ENCODE measurements at places on chromosomes 5 and 9. TPM values are rescaled to one million over a fixed set of nuclear protein-coding genes. Genes with fewer than 3 reads are reported as not detected.

The CDKN2A gene
- total RNA-seq = 4.2 TPM

The PTPA gene
- 114 TPM for total RNA-seq

The HAND1 gene
- not detected for total RNA-seq

The LTC4S gene
- 0.39 TPM for total RNA-seq

The VDAC1 gene
- 252 TPM for total RNA-seq

The MEIKIN gene
- total RNA-seq = not detected

The GRAMD2B gene
- total RNA-seq = 12.8 TPM

The PTBP3 gene
- 40.2 TPM for total RNA-seq

The NR5A1 gene
- total RNA-seq = not detected

The SLCO4C1 gene
- total RNA-seq = not detected

The PROB1 gene
- 5.1 TPM for total RNA-seq

The PCDHB4 gene
- under 0.01 TPM for total RNA-seq

The C1QTNF3 gene
- 0.64 TPM for total RNA-seq

The NUTM2F gene
- total RNA-seq = not detected

The ITGA2 gene
- total RNA-seq = 63.5 TPM

The IL4 gene
- total RNA-seq = not detected

The SPINK7 gene
- total RNA-seq = not detected

GRCh38 chr9:96619491-96620180 lies at the start of gene CDC14B:
CDC14B (minus strand) TSS chr9:96619843; CDS start chr9:96619378, 465 bp downstream.
- peak; percentile 90 for DNase-seq

DNA sequence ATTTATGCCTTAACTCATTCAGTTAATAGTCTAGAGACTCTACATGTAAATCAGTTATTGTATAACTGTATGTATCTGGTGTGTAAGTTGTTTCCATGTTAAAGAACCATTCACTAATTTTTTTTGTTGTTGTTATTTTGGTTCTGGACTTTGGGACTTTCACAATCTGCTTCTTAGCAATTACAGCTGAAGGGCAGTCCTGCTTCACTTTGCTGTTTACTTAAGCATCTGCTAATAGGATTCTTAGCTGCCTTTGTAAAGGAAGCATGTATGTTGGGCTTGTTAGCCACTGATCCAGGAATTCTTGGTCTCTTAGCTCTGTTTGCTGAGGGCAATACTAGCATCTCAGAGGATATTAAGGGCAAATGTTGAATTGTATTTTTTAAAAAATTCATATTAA lies 97.0 kb downstream of the FOCAD start:
- DNase-seq = no peak

- DNase-seq = no peak
Observed at GRCh38 chr5:1478271-1479035, 33.2 kb upstream of the SLC6A3 start.

- DNase-seq = no peak
Observed at GRCh38 chr9:130526854-130527650, 52.3 kb upstream of the FUBP3 start.

GRCh38 chr5:86824637-86825036 lies 206.9 kb downstream of the COX7C start:
- DNase-seq = no peak

DNA sequence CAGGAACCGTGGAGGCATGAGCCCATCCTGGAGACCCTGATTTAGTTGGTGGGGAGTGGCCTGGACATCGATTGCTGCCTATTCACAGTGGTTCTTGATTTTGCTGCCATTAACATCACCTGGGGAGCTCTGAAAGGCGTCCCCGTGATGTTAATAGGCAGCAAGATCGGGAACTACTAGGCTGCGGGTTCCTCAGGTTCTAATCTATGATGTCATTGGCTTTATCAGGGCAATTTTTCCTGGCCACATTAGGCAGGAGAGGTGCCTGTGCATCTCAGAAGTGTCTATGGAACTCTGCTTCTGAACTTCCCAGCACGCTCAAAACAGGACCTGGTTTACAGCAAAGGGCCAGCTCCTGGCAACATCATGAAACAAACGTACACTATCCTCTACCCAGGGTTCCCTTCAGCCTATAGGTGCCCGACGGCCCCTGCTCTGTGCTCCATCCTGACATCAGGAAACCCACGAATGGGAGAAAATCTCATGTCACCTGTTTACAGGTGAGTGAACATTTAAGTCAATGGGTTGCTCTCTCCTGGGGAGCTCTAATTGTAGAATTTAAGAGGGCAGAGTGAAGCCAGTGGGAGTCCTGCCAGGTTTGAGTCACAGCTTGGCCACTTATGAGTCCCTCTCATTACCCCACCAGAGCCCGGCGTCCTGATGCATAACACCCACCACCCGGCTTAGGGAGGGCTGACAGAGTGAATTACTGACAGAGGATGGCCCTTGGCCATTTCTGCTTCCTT lies 49.4 kb downstream of the ROPN1L start:
- DNase-seq = no peak

GRCh38 chr9:124322618-124323432 lies 65.1 kb downstream of the NEK6 start:
- no peak for DNase-seq

GRCh38 chr5:42993516-42994245 lies 46.4 kb downstream of the ANXA2R start:
- DNase-seq = peak; percentile 88

DNA sequence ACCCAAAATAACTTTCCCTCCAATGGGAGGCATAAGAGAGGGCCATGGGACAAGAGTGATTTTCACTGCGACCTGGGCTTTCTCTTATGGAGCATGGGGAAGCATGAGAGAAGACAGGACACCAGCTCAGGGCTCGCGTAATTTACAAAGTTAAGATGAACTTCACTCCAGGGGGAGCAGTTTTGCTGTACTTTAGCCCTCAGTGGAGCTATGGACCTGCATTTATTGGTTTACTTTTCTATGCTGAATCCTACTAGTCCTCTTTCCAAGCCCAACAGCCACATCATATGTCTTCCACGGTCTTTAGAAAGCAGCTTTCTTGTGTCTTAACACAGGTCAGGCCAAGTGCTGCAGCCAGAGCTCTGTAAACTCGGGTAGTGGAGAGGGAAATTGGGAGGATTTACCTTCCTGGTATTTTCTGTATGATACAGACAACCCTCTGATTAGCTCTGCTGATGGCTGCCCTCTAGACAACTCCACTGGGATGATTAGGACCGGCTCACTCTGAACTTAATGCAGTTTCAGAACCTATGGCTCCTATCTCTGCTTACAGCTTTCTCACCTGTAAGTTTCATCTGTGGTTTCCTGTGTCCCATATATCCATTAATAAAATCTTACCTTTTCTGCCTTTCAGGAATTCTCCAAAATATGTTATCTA lies 581.0 kb upstream of the RORB start:
- no peak for DNase-seq

DNA sequence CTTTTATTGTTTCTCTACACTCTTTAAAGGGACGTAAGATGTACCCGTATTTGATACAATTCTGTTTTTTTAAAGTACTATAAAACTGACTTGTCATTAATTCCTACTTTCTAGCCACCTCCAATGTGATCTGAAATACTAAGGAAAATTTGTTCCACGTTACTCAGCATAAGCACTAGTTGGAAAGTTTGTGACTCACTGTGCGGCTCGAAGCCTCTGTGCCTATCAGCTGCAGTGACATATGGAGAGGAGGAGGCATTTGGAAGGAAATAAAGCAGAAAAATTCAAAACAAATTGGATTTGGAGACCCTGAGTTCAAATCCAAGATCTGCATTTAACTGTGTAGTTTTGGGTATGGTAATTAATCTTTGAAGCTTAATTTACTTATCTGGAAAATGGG lies 339.3 kb downstream of the BRINP1 start:
- no peak for DNase-seq

DNA sequence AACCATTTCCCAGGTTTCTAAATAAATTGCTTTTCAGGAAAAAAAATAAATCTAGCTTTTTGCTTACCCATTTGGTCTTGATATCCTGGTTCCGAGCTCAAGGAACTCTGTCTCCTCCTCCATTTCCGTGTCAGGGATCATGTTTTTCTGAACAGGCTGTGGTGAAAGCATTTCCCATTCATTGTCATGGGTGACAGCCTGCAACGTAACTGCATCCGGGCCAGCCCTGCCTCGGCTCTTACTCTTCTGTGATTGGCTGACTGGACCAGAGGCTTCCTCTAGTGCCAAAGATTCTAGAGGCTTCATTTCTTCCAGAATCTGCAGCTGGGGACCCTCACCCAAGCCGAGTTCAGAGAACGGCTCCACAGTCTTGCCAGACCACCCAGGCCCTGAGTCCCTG lies 61.0 kb upstream of the PCA3 start:
- DNase-seq = no peak

DNA sequence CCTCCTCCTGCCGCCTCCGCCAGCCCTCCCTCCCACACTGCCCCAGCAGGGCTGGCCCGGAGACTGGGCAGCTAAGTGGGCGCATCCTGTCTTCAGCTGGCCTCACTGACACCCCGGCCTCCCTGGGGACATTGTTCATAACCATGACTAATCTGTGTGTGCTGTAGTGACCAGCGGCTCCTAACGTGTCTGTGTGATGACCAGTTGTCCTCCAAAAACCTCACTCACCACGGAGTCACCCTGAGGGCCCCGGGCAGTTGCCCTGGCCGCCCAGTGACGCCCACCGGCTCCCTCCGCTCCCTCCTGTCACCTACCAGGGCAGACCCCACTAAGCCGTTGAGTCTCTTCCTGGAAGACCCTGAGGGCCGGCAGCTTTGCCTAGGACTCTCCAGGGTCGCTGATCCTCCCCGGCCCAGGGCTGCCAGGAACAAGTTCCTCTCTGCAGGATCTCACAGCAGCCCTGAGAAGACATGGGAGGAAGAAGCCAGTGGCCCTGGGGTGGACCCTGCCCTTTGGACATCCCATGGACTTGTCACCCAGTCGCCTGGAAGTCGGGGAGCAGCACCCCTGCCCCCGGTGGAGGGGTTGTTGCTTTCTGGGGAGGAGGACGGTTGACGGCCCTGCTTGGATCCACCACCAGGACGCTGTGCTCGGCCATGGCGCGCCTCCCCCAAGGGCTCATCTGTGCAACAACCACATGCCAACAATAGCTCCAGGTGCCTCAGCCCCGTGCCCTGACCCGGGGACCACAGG lies 110.2 kb upstream of the LMX1B start:
- DNase-seq = no peak

DNA sequence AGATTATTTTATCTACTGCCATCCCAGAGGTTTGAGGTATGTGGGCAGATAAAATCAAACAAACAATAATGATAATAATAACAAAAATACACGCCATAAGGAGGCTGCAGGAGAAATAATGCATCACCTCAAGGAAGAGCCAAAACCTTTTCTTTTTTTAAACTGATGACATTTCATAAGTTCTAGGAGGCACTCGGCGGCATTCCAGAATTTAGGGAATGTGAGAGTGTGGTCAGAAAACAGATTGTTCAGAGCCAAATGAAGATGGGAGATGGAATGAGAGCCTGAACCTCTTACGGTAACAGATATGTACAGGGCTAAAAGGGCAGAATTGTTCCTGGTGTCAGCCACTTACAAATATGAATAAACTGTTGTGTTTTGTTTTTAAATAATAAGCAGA lies 615.0 kb upstream of the CHD1 start:
- DNase-seq = no peak

DNA sequence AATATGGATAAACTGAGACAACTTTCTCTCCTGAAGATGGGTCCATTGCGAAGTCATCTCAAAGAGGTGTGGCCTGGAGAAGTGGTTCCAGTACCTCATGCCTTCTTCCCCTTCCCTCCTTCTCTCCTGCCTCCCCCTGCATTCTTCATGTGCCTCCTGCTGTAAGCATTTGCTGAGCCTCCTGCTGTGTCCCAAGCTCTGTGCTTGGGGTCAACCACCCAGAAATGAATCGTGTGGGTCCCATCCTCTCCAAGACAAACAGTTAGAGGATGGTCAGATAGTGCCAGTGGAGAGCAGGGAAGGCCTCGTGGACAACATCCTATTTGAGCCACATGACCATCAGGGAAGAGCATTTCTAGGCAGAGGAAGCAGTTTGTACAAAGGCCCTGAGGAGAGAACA lies 53.5 kb downstream of the KCNIP1 start:
- no peak for DNase-seq

DNA sequence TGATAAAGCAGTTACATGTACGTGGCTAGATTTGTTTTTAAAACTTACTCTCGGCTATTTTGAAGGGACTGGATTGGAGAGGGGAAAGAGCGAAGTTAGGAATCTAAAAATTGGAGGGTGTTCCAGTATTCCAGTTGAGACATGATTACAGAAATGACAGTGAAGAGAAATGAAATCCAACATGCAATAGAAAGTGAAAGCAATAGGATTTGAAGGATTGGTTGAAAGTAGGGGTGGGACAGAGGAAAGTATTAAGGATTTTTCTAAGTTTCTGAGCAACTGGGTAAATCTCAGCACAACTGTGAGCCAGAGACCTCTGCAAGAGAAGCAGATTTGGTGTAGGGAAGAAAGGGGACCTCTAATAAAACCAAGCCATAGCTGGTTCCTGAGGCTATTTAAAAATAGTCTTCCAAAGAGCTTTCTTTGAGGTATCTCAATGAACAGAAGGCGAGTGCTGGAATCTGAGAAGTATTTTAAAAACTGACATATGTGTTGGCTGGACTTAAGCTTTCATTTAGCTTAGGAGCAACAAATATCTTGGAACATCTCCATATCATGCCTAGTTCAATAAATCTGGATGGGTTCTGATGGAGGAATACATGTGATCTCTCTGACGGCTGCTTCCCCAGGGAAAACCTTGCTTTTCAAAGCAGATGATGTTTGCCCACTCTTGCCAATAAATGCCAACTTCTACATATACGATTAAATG lies 110.4 kb upstream of the IFNK start:
- DNase-seq = no peak

DNA sequence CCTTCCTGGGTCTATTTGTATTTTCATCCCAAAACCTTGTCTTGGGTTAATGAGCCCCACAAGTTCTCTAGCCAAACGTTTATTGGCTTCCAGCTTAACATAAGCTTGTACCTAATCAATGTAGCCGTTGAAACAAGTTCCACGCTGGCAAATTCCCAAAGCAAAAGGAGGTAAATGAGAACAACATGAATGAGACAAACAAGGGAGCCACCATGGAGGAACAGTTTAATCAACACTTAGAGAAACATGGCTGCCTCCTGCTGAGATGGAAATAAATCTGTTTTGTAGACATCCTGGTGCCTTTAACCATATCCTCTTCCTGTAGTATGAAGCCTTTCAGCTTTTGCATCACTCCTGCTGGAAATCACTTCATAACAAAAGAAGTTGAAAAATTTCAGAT lies 166.6 kb upstream of the NFIB start:
- DNase-seq = no peak

GRCh38 chr5:11785771-11786352 lies 118.4 kb downstream of the CTNND2 start:
- no peak for DNase-seq

- DNase-seq = no peak
Observed at GRCh38 chr5:871596-872298, 20.9 kb downstream of the BRD9 start.

DNA sequence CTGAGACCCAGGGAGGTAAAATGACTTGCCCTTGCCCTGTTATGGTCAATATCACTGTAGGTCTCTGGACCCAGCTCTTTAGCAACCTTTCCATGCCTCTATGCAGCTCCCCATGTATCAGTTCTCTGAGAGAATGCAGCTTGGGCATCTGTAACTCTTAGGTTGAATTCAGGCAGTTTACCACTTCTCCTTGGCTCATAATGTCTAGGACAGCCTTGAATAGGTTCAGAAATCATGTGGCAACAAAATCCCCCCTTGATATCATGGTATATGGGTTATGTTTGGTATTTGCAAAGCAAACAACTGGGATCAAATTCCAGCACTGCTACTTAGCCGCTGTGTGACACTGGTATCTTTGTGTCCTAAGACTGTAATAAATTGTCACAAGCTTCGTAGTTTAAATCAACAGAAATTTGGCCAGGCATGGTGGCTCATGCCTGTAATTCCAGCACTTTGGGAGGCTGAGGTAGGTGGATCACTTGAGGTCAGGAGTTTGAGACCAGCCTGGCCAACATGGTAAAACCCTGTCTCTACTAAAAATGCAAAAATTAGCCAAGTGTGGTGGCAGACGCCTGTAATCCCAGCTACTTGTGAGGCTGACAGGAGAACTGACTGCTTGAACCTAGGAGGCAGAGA lies 10.7 kb upstream of the SUB1 start:
- no peak for DNase-seq
